ENCODE measurements at places on chromosomes 5 and 9. TPM values are rescaled to one million over a fixed set of nuclear protein-coding genes. Genes with fewer than 3 reads are reported as not detected.

The LAMC3 gene
- 86.3 TPM for total RNA-seq

The FOXE1 gene
- 1.1 TPM for total RNA-seq

The C9orf50 gene
- 3.7 TPM for total RNA-seq

The PCDHGC3 gene
- 29.4 TPM for total RNA-seq

The GFI1B gene
- 4.3 TPM for total RNA-seq

The HMHB1 gene
- total RNA-seq: not detected

The ST8SIA4 gene
- total RNA-seq: 0.93 TPM

The CARD9 gene
- total RNA-seq: 3.5 TPM

The CYLC2 gene
- 7.7 TPM for total RNA-seq

The GRIA1 gene
- 0.93 TPM for total RNA-seq

The FAM169A gene
- 58.6 TPM for total RNA-seq

The CER1 gene
- 0.25 TPM for total RNA-seq

The DMGDH gene
- 3.8 TPM for total RNA-seq

The ZNF366 gene
- 2.2 TPM for total RNA-seq

The GOLGA1 gene
- 54.2 TPM for total RNA-seq

The UHRF2 gene
- total RNA-seq: 59.2 TPM

The POLR3G gene
- total RNA-seq: 9.4 TPM

The DAB2IP gene
- 102 TPM for total RNA-seq

The FAM200C gene
- total RNA-seq: 10.6 TPM

The PRRT1B gene
- 0.47 TPM for total RNA-seq

The OR2Y1 gene
- total RNA-seq: not detected

The GGTA1 gene
- 2.2 TPM for total RNA-seq

The IL3 gene
- total RNA-seq: 0.39 TPM

The CTXN3 gene
- total RNA-seq: 0.24 TPM

The SHISAL2B gene
- 1.0 TPM for total RNA-seq

The UGT3A2 gene
- total RNA-seq: 10.8 TPM

The TXNDC15 gene
- 68.1 TPM for total RNA-seq

The CSF1R gene
- total RNA-seq: 4.3 TPM

The CNTLN gene
- total RNA-seq: 19.9 TPM

The EPB41L4A gene
- total RNA-seq: 23.9 TPM

The ALDH1A1 gene
- 337 TPM for total RNA-seq

The CCDC192 gene
- 12.9 TPM for total RNA-seq

The ISOC1 gene
- 35.9 TPM for total RNA-seq

The CARD6 gene
- total RNA-seq: 4.8 TPM

The LEAP2 gene
- 4.1 TPM for total RNA-seq

The TRIM41 gene
- 53.1 TPM for total RNA-seq

The OGN gene
- total RNA-seq: 4.9 TPM

The FANCC gene
- 35.1 TPM for total RNA-seq

The TMEM174 gene
- not detected for total RNA-seq

The SAPCD2 gene
- total RNA-seq: 1.4 TPM

The BTNL3 gene
- not detected for total RNA-seq

The SPINK4 gene
- not detected for total RNA-seq

The MARVELD2 gene
- total RNA-seq: 6.9 TPM

The IL4 gene
- total RNA-seq: not detected

The WNK2 gene
- 50.5 TPM for total RNA-seq

The ZCCHC9 gene
- total RNA-seq: 18.6 TPM

The CXCL14 gene
- total RNA-seq: 1.8 TPM

The EQTN gene
- total RNA-seq: 33.0 TPM

The PTGS1 gene
- total RNA-seq: 1.1 TPM

The PCDH1 gene
- total RNA-seq: 10.6 TPM

The TMEM252 gene
- not detected for total RNA-seq

Data from testis (tissue), 5 donors.